Motor neuron (in vitro differentiated cells): ENCODE measurements at places on chromosomes 16 and 17.
A peak's percentile ranks its signal among the peaks of the same experiment; 100 is the strongest.

DNA sequence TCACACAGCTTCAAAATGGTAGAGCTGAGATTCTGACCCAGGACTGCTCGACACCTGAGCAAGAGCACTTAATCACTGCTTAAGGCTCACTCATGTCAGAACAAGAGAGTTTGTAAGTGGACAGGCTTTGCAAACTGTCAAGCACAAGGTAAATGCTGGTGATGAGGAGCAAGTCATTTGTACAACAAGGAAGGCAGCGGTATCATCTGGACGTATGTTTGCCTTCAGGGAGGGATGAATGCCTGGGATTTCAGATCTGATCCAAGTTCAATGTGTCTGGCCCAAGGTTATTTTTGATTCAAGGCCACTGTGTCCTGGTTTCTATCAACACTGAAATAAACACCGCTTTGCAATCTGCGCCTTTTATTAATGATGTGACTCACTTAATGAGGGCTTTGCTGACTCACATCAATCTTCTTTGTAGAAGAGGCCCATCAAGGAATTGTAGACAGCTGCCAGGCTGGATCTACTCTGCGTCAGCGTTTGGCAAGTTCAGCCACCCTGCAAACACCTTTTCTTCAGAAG lies 174.4 kb upstream of the HS3ST3A1 start:
- peak; percentile 36 for ATAC-seq

DNA sequence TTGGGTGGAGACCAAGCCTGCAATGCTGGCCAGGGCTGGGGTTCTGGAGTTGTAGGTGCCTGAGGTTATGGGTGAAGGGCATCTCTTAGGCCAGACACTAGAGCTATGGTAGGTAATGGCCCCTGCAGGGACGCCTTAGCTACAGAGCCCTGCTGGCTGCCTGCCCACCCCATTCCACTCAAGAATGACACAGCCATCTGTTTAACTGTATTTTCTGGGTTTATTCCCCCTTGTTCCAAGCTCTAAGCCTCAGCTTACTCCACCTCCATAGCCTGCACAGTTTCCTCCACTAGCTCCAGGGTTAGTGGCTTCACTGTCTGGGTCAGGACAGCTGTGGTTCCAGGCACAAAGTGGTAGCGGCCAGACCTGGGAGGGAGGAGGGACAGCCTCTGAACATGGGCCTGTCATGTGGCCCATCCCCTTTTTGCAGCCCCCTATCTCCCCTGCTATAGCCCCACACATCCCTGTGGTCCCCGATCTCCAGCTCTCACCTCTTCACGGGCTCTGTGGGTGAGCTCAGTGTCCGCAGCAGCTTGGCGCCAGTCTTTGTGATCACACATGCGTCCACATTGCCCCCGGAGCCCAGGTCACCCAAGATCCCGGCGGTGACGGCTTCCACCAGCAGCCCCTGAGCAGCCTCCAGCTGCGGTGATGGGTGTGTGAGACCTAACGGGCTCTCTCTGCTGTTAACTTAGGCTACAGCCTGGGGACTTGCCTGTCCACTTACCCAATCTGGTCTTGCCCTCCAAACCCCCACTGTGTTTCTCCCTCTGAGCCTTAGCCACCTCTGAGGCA lies 2.1 kb downstream of the PSMB10 start:
- ATAC-seq = no peak

GRCh38 chr17:1461198-1461944 lies 5.3 kb upstream of the CRK start:
- ATAC-seq = no peak

- no peak for ATAC-seq
These were observed 119.7 kb downstream of the KIF2B start for GRCh38 chr17:53942436-53942835.

GRCh38 chr16:50555952-50556673 lies 7.9 kb downstream of the NKD1 start:
- ATAC-seq = no peak
